GM12892 (cell line): ENCODE measurements at places on chromosomes 6 and 20.

GRCh38 chr6:71268735-71269437 is 19.7 kb upstream of the OGFRL1 start:
- DNase-seq = no peak

- no peak for DNase-seq
Observed at GRCh38 chr20:10622657-10623418, 51.0 kb downstream of the JAG1 start.

- DNase-seq = no peak
Observed at GRCh38 chr6:81962198-81962597, 209.7 kb upstream of the TENT5A start.

GRCh38 chr6:26056583-26057350 is 30.5 kb upstream of the HFE start:
- DNase-seq = no peak

DNA sequence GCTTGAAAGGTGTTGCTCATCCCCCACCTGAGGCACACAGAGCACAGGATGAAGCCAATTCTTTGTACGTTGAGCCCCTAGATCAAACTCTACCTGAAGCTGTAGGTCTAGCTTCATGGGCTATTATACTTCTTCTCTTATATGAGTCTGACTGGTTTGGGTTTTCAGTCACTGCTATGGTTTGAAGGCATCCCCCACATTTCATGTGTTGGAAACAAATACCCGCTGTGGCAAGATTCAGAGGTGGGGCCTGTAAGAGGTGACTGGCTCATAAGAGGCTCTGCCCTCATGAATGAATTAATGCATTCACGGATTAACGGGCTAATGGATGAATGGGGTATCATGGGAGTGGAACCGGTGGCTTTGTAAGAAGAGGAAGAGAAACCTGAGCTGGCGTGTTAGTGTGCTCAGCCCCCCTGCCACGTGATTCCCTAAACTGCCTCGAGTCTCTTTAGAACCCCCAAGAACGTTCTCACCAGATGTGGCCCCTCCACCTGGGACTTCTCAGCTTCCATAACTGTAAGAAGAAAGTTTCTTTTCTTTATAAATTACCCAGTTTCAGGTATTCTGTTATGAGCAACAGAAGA is 39.2 kb downstream of the PREX1 start:
- DNase-seq = peak; percentile 55

- no peak for DNase-seq
Observed at GRCh38 chr20:11352041-11352440, 565.7 kb upstream of the BTBD3 start.

GRCh38 chr20:45983279-45983743 is 11.3 kb upstream of the ZNF335 start:
- no peak for DNase-seq

GRCh38 chr20:54199721-54200176 is 8.1 kb upstream of the PFDN4 start:
- peak; percentile 24 for DNase-seq

- DNase-seq = no peak
Observed at GRCh38 chr6:158023597-158023939, 41.9 kb downstream of the SYNJ2 start.

GRCh38 chr6:2916158-2916925 is 13.2 kb upstream of the SERPINB9 start:
- DNase-seq = no peak

- DNase-seq = no peak
Observed at GRCh38 chr20:33814238-33814712, 3.1 kb downstream of the CHMP4B start.

GRCh38 chr6:119749335-119749734 is 399.8 kb upstream of the MAN1A1 start:
- DNase-seq = no peak

- no peak for DNase-seq
Observed at GRCh38 chr20:23268792-23269354, 81.7 kb upstream of the NXT1 start.

DNA sequence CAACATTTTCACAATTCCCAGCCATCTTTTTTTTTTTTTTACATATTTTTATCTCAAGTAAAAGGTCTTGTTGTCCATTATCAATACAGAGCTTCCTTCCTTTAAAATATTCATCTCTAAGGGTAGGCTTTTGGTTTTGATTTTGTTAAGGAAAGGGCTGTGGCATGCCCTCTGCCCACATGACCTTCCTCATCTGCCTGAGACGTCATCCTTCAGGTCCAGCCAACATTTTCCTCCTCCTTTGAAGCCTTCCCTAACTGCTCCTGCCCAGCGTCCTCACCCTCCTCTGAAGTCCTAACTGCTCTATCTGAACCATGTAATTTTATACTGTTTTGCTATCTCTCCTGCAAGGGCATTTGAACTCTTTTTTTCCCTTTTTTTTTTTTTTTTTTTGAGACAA is 73.9 kb upstream of the TGM3 start:
- no peak for DNase-seq

DNA sequence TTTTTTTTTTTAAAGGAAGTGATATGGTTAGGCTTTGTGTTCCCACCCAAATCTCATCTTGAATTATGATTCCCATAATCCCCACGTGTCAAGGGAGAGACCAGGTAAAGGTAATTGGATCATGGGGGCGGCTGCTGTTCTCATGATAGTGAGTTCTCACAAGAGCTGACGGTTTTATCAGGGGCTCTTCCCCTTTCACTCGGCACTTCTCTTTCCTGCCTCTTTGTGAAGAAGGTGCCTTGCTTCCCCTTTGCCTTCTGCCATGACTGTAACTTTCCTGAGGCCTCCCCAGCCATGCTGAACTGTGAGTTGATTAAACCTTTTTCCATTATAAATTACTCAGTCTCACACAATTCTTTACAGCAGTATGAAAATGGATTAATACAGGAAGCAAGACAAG is 64.3 kb downstream of the ZFP64 start:
- no peak for DNase-seq

DNA sequence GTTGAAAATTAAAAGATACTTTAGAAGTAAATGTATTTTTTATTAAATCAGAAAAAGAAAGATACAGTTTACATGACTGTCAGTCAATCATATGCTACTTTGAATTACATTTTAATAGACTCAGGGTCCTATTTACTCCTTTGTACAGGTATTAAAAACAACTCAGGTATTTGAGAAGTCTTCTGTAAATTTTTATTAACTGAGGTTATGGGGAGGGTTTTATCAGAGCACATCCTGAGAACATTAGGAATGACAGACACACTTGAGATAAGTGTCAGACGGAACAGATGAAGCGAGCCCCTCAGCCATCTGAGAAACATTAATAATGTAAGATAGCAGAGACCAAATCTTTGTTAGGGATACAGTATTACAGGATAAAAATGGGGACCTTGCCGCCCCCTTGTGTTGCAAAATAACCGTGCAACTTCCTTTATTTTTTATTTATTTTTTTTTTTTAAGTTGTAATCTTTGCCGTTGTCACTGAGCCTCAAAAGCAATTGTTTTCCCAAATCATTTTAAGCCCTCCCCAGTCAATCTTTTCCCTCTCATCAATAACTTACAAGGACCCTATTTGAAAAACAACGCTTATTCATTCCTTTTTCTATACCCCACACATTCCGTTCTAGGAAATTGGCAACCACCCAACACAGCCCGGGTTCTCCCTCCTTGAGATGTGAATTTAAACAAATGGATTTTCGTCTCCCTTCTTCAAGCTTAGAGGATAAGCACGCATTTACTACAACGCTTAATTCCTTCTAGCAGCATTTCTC is 126.7 kb downstream of the BCAS1 start:
- DNase-seq = no peak

GRCh38 chr20:13009682-13010406 is 1.1 kb downstream of the SPTLC3 start:
- DNase-seq = peak; percentile 3

GRCh38 chr6:168169624-168170023 is 90.6 kb upstream of the FRMD1 start:
- DNase-seq = no peak

- peak; percentile 0 for DNase-seq
Observed at GRCh38 chr6:54428431-54428830, 120.2 kb downstream of the TINAG start.

DNA sequence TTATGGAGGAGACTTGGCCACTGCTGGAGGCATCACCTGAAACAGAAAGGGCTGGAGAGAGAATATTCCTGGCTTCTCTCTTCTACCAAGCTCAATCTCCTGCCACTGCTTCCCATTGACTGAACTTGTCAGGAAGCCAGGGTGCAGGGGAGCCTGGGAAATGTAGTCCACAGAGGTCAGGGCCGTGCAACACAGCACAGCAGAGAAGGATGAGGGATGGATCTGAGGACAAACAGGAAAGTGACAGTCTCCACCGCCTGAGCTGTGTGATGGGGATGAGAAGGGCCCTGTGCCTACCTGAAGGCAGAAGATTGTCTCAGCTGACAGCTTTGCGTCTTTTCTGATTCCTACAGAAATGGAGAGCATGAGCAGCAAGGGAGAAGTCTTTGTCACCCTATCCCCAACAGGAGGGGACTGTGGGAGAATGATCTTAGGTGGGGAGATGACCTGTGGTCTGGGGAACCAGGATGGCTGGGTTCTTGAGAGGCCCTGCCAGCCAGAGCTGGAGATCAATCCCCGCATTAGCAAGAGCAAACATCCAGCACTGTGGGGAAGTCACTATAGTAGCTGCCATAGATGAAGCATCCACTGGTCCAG is 114.2 kb downstream of the SNX5 start:
- DNase-seq = no peak
